Mucosa of descending colon (tissue), 3 donors: ENCODE measurements at places on chromosomes 6 and 20.

GRCh38 chr6:166643891-166644590 lies 17.0 kb upstream of the RPS6KA2 start:
- no peak for DNase-seq

DNA sequence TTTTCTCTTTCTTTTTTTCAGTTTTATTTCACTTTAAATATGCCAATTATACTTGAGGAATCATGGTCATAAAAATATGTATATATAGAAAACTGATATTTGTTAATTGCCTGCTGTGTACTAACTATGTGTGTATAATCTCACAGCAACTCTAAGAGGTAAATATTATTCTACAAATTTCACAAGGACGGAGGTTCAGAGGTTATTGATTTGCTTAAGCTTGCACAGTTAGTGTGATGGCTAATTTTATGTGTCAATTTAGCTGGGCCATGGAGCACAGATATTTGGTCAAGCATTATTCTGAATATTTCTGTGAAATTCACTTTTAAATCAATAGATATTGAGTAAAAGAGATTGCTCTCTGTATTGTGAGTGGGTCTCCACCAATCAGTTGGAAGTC lies 75.7 kb upstream of the CENPW start:
- no peak for DNase-seq

GRCh38 chr20:53448875-53449274 lies 144.8 kb downstream of the ZNF217 start:
- no peak for DNase-seq

- peak; percentile 57 for DNase-seq
Observed at GRCh38 chr6:45422503-45423110, 44.9 kb upstream of the SUPT3H start.

GRCh38 chr6:152100183-152100618 lies 292.7 kb downstream of the ESR1 start:
- DNase-seq = no peak

- no peak for DNase-seq
Observed at GRCh38 chr20:9072861-9073500, 4.1 kb downstream of the PLCB4 start.

GRCh38 chr20:11529047-11529446 lies 388.6 kb upstream of the BTBD3 start:
- DNase-seq = no peak

- no peak for DNase-seq
Observed at GRCh38 chr20:37464611-37465010, 56.4 kb upstream of the NNAT start.
